ENCODE measurements at places on chromosomes 4 and X.
A peak's percentile ranks its signal among the peaks of the same experiment; 100 is the strongest.

GRCh38 chr4:184453365-184454160 lies 20.8 kb downstream of the IRF2 start:
- DNase-seq: peak; percentile 12

- DNase-seq: no peak
These were observed 216.2 kb upstream of the CTSO start for GRCh38 chr4:156169861-156170260.

DNA sequence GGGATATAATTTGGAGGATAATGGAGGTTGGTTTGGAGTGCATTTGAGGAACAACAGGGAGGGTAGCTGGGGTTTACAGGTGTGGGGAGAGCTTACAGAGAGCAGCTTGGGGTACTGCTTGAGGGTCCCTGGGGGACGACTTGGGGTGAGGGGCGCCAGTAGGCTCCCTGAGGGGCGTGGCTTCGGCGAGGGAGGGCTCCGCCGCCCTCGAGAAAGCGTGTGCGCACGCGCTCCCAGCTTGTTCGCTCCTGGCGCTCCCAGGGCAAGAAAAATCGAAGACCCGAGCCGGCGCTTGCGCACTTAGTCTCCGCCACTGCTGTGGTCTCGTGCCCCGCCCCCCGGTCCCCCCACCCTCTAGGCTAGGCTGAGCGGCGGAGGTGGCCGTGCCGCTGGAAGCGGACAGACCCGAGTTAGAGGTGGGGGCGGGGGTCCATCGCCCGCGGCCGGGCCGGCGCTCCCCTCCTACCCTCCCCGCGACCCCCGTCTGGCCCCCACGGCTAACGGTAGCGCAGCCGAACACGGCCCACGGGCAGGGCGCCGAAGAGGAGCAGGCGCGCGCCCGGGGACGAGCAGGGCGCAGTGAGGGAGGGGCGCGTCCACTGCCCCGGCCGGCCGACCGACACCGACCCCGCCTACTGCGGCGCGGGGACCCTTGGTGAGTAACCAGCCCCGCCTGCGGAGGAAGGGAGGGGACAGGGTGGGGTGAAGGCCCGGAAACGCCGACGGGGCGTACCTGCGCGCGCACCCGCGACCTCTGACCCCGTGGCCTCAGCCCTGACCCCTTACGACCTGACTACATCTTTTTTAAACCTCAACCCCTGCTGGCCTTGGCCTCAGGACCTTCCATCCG lies 5.4 kb upstream of the CCDC120 start:
- DNase-seq: peak; percentile 42

GRCh38 chrX:118239178-118239870 lies 106.6 kb upstream of the WDR44 start:
- no peak for DNase-seq

DNA sequence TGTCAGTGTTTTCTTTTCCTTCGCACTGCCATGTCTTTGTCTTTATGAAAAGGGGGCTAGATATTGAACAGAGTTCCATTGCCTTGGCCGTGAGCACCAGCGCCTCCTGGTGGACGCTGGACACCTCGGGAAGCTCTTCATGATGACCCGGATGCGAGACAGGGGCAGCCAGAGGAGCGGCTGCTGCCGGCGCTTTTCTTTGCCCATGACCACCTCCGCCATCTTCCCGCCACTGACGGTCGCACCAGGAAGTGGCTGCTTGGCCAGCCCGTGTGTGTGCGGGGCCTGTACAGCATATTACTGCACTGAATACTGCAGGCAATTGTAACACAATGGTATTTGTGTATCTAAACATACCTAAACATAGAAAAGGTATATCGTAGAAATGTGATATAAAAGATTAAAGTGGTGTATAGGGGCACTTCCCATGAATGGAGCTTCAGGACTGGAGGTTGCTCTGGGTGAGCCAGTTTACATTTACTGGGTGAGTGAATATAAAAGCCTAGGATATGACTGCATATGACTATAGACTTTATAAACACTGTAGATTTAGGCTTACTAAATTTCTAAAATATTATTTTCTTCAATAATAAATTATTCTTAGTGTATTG lies 15.8 kb upstream of the GRIA2 start:
- DNase-seq: no peak

DNA sequence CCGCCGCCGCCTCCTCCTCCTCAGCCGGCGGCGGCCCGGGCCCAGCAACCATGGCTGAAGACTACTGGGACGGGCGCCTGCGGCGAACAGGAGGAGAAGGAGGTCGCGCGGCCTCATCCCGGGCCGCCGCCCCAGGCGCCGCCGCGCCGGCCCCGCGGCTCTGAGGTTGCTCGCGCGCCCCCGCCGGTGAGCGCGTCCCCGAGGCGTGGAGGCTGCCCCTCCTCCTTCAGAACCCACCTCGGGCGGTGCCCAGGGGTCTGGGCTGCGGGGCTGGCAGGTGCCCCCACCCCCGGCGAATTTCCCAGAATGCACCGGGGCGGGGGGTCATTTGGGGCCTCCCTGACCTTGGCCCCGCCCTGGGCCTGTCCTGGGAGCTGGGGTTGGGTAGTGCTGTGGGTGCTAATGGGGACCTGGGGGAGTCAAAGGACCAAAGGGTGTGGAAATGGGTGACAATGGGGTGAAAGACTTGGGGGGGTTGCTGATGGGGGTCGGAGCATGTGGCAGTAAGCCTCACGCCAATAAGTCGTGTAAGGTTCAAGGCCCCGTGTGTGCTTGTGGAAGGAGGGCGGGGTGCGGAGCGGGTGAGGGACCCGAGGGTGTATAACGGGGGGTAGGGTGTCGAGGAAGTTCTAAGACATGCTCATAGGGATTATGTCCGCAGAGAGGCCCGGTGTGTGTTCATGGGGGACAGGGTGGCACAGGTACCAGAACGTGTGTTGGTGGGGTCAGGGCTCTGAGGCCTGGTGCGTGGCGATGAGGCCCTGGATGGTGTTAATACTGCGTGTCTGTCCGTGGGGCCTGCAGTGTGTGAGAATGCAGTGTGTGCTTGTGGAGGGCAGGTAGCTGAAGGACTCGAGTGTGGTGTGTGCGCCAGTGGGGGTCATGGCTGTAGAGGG lies 687 bp downstream of the CDK16 start:
- no peak for DNase-seq

DNA sequence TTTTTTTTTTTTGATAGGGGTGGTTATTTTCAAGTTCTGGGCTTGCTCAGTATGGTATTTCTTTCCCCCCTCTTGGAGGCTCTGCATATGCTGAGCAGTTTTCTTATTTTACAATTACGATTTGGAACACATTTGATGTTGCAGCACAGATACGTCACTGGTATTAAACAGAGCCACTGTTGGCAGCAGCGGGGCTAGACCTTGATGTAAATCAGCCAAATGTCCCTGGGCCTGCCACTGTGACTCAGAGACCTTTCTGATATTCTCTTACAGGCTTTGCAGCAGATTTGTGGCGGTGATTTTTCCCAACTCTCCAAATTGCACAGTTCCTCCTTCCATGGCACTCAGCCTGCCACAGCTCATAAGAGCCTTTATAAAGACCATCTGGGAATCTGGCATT lies 81.1 kb downstream of the VMA21 start:
- DNase-seq: no peak

DNA sequence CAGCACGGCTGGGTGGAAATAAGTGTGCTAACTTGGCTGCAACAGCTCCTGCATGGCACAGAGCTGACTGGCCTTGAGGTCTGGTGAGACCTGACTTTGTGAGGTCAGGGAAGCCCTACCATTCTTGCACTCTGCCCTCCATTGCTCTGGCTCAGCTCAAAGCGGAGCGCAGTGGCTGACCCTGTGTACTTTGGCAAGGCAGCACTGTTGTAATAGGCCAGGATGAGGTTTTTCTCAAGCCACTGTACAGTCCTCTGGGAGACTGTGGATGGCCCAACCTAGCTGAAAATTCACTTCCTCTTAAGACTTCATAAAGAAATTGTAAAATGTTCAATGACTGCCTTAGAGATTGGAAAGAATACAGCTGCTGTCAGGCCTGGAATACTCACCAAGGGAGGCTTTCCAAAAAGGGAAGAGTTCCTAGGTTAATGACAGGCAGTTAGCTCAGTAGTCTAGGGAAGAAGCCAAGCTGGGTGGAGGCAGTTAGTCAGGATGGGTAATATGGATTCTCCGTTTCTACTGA lies 129.8 kb downstream of the GUCY2F start:
- no peak for DNase-seq

DNA sequence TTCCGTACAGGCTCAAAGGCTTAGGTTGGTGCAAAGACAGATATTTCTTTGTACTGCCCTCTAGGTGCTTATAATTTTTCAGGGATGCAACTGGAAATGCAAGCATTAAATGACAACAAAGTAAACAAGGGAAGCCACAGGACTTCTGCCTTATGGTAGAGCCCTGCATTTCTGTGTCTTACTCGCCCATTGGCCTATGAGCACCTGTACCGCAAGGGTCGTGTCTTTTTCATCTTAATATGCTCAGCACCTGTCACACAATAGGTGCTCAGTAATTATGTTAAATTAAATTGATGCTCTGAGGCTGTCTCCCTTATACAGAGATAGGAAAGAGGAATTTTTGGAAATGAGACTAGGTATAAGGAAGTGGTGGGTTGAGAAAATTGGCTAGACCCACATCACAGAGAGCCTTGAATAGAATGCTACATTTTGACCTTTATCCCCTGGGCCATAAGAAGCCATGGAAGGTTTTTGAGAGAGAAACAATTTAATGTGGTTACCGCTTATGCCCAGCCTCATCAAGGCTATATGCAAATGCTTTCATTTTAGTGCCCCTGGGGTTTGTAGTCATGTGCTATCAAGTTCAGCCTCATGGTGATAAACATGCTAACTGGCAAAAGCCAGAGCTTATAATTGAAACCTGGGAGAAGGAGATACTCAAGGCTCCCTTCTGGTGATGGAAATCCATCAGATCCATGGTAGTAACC lies 16.3 kb downstream of the VSIG4 start:
- no peak for DNase-seq

DNA sequence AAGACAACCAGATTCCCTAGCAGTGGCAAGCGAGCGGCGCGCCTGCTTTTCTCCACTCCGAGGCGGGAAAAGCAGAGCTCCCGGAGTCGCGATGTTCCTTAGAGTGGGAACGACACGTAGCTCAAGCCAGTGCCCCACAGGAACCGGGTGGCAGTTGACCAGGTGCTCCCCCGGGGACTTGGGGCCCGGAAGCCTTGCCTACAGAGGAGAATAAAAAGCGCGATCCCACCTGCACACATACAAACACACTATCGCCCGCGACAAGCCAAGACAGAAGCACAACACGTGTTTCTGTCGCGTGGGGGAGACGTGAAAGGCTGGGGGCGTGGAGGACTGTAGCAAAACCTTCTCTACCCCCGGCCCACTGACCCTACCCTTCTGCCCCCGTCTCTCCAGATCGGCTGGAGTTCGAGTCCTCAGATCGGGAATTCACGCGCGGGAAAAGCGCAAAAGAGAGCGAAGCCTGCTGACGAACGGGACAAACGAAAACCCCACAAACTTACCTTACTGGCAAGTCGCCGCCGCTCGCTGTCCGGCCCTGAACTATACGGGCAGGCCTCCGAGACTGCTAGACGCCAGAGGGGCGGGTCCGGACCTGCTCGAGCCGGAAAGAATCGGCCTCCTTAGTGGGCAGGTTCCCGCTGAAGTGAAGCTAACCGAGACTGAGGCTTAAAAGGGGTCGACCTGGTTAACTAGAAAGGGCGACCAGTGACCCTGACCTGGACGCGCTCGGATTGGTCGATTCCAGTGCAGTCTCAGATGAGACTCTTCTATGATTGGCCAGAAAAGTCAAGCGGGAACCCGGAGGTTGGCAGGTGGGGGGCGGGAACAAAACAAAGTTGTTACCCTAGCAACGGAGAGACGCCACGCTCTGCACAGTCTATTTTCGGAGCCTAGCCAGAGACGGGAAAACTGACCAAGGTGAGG lies at the start of the genes DNAAF6 and NUP62CL:
Gene DNAAF6, plus strand, starts transcription at position 842 of the 927 bp plus-strand sequence. CDS start 6,265 bp downstream, outside the sequence.
Gene NUP62CL, minus strand, starts transcription at position 664 of the 927 bp plus-strand sequence. CDS start 31,287 bp downstream, outside the sequence.
- peak; percentile 63 for DNase-seq

GRCh38 chr4:786861-787300 lies 39.0 kb downstream of the CPLX1 start:
- no peak for DNase-seq

DNA sequence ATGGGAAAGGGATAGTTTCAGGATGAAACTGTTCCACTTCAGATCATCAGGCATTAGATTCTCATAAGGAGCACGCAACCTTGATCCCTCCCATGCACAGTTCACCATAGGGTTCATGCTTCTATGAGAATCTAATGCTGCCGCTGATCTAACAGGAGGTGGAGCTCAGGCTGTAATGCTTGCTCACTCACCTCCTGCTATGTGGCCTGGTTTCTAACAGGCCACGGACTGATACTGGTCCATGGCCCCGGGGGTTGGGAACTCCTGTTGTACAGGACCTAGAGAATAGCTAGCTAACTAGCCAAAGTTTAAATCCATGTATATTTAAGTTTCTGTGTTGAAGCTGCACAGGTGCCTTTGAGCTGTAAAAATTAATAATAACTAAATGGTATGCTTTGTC lies 65.8 kb upstream of the MMAA start:
- DNase-seq: no peak

DNA sequence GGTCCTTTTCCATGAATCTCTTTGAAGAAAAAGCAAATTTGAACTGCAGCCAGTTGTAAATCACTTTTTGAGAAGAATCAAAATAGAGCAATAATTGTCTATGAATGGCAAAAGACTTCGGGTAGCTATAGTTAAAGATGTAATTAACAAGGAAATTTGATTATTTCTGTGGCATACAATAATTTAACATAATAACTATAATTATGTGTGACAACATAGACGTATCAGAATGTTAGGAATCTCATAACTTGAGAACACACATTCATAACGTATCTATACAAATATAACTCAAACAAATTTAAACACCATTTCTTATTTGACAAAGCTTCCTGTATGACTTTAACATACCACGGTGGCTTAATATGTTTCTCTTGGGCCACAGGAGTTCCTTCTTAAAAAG lies 36.0 kb upstream of the NSG1 start:
- no peak for DNase-seq

DNA sequence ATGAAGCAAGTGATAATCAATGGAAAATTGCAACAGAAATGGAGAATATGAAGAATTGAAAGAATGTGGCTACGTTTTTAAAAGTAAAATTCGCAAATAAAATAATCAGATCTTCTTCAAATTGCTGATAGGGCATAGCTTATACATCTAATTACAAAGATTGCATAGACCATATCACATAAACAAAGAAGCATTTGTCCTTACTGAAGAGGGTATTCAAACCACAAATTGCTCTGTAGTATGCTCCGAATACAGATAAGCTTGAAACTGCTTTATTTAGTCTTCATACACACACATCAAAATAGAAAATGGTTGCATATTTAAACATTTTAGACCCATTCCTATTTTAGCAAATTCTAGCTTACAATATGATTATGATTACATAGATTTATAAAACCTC lies 206.7 kb upstream of the SLIT2 start:
- DNase-seq: no peak

- no peak for DNase-seq
These were observed 55.9 kb upstream of the NKX1-1 start for GRCh38 chr4:1462009-1462767.

DNA sequence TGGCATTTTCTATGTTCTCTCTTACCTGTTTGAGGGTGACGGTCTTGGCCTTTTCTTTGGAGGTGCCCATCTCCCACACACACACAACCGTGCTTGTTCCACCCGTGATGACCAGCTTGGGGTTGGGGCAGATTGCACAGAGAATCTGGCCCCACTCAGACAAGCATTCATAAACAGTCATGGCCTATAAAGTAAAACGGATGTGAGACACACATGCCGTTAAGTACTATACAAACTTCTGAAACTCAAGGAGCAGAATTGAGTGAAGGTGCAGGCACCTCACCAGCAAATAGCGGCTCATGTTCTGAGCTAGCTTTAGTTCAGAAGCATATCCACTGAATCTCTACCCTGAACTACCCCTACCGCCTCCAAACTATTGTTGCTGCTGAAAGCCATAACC lies 107.6 kb downstream of the CDS1 start:
- DNase-seq: no peak

All from stimulated activated naive CD4-positive, alpha-beta T cell (primary cell).